ENCODE measurements at places on chromosomes 1 and 21.

DNA sequence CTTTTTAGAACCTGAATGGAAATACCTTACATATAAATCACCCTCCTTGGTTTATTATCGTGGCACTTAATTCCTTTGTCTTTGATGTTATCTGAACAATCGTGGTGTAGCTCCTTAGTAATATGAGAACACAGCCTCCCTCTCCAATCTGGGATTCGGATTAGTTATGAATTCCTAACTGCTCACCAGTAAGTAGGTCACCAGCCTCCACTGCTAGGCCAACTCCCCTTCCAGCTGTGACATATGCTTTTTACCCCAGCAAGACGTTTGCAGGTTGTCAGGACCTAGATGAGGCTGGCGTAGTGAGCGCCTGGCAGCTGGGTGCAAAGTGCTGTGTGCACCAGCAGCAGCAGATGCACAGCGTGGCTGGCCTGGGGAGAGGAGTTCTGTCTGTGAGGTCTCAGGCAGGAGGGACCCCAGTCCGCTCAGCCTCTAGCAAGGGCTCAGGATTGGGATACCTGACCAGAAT is 38.2 kb downstream of the NTPCR start:
- DNase-seq: no peak

DNA sequence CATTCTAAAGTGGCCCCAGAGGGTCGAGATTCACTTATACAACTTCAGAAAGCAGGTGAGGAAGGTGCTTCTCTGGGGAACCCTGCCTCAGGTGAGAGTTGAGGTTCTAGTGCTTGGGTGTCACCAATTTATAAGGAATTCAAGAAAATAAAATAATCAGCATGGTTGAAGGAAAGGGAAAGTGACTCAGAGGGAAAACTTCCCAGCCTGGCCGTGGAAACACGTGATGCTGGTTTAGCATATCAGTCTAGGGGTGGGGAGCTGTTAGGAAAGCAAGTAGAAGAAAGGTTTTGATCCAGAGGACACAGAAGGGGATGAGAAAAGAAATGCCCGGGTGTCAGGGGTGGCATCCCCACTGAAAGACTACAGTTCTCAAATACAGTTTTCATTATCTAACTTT is 37.7 kb upstream of the TMEM125 start:
- DNase-seq: no peak

DNA sequence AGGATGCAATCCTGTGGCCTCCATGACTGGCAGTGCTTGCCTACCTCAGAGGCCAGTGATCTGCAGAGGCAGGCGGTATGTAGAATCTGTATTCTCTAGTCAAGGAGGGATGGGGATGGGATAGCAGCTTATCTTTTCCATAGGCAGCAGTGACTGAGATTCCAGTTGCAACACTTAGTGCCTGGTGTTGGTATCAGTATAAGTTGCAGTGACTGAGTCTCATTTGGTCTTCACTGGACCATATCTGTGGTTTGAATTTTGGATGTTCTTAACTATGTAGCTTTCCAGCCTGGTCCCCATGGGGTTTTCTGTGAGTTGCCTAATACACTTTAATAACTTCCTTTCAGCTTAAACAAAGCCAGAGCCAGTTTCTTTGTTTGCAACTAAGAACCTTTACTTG is 16.5 kb downstream of the DYRK1A start:
- no peak for DNase-seq

GRCh38 chr1:228197555-228198147 is 10.2 kb upstream of the OBSCN start:
- DNase-seq: no peak

GRCh38 chr1:209045331-209046057 is 538.0 kb upstream of the CAMK1G start:
- no peak for DNase-seq

DNA sequence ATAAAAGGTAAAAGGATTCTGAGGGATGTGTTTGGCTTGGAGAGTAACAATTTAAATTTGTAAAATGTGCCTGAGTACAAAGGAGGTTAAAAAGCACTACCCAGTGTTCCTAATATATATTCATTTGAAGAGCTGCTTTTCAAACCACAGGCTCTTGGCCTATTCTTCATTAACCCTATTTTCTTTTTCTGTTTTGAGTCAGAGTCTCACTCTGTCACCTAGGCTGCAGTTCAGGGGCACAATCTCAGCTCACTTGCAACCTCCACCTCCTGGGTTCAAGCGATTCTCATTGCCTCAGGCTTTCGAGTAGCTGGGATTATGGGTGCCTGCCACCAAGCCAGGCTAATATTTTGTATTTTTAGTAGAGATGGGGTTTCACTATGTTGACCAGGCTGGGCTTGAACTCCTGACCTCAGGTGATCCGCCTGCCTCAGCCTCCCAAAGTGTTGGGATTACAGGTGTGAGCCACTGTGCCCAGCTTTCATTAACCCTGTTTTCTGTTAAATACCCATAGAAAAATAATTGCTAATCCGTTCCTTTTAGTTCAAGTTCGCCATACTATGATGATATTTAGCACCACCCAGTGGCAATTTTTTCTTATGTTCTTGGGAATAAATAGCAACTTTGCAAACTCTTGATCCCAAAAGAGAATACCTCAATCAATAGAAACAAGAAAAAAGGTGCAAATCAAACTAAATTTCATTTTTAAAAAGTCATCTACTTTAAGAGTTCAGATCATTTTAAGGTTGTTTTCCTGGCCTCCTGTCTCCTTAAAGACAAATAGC is 30.5 kb downstream of the ZBTB8OS start:
- no peak for DNase-seq

GRCh38 chr1:169361281-169361680 is 6.3 kb downstream of the NME7 start:
- DNase-seq: no peak

DNA sequence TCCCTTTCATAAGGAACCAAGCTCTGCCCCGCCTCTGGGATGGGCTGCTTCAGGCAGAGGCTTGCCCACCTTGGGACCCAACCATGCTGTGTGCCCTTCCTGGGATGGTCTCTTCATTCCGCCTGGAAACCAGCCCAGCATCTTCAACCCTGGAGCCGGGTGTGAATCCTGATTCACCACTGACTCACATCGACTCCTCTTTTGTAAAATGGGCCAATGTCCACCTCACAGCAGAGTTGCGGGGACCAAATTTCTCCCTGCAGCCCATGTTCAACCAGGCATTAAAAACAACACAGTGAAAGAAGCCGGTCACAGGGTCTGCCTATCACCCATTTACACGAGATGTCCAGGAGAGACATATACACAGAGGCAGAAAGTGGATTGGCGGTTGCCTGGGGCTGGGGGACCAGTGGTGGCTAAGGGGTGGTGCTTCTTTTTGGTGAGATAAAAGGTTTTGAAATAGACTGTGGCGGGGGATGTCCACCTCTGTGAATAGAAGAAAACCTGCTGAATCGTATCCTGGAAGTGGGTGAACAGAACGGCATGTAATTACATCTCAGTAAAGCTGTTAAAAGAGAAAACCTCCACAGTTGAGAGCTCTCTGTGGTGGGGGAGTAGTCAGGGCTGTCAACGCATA is 6.9 kb upstream of the GPR153 start:
- no peak for DNase-seq

DNA sequence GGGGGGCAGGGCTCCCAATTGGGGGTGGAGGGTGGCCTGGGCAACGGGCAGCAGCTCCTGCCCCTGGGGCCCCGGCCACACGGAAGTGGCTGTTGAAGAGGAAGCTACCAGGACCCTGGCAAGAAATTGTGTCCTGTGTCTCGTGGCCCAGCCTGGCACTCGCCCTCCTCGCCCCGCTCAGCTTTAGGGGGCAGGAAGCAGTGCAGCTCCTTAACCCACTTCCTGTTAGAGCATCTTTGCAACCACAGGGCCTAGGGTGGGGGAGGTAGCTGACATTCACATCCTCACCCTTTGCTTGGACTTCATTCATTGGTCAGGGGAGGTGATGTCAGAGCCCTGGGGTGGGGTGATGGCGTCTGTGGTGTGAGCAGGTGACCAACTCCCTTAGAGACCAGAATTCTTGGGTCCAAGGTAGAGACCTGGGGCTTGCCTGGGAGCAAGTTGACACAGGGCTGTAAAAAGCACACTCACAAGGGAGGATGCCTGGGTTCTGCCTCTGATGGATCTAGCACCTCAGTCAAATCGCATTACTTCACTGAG is at the start of gene ARHGAP30:
ARHGAP30 (minus strand) TSS at position 161 of the 540 bp plus-strand sequence. CDS start 267 bp downstream, outside the sequence.
- DNase-seq: peak; percentile 91

Measured in germinal center (tissue), 1 donor.